ENCODE measurements at places on chromosomes 6 and 20. TPM values are rescaled to one million over a fixed set of nuclear protein-coding genes. Genes with fewer than 3 reads are reported as not detected.

DNA sequence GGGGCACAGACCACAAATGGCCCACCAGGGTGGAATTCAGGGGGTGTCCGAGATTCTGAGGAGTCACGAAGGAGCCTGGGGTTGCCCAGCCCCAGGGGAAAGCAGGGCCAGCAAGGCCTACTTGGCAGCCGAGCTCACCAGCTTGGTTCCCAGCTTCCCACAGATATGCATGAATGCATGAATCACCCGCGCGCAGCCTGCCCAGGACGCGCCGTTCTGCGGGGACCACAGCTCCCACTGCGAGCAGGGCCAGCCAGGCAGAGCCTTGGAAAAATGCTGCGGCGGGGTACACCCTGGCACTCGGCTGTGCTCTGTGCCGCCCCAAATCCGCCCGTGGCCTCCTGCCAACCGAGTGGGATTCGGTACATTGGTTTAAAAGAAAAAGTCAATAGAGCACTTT lies 211.0 kb downstream of the NFATC2 start:
- DNase-seq = no peak

- DNase-seq = no peak
These were observed 155.4 kb downstream of the DLL1 start for GRCh38 chr6:170135461-170135820.

- DNase-seq = peak; percentile 42
These were observed 802.9 kb downstream of the MAFB start for GRCh38 chr20:39885975-39886649.

GRCh38 chr6:105898286-105898685 lies 187.8 kb upstream of the PRDM1 start:
- DNase-seq = no peak

GRCh38 chr6:54516321-54516720 lies 208.1 kb downstream of the TINAG start:
- DNase-seq = no peak

- DNase-seq = no peak
These were observed 110.0 kb upstream of the SLC35B3 start for GRCh38 chr6:8545336-8545735.

GRCh38 chr20:49668181-49668877 lies 45.3 kb downstream of the B4GALT5 start:
- no peak for DNase-seq

DNA sequence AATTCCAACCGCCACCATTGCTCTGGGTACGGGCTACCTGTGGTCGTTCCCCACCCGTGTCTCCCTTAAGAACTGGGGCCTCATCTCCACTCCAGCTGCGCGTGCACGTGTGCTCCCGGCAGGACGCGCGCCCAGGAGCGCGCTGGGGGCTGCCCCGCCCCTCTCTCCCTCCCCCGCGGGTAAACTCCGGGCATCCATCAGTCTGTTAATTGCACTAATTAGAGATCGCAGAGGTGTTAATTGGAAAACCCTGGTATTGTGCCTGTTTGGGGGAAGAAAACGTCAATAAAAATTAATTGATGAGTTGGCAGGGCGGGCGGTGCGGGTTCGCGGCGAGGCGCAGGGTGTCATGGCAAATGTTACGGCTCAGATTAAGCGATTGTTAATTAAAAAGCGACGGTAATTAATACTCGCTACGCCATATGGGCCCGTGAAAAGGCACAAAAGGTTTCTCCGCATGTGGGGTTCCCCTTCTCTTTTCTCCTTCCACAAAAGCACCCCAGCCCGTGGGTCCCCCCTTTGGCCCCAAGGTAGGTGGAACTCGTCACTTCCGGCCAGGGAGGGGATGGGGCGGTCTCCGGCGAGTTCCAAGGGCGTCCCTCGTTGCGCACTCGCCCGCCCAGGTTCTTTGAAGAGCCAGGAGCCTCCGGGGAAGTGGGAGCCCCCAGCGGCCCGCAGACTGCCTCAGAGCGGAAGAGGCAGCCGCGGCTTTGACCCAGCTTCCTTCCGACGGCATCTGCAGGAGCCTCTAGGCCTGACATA lies 14.4 kb downstream of the FOXP4 start:
- no peak for DNase-seq

GRCh38 chr6:87718662-87719433 lies 16.8 kb upstream of the AKIRIN2 start:
- no peak for DNase-seq

The LAMA5 gene
- total RNA-seq = 272 TPM

The R3HDML gene
- 0.91 TPM for total RNA-seq

The ZSCAN9 gene
- total RNA-seq = 16.7 TPM

The PCED1A gene
- total RNA-seq = 58.1 TPM

The NFATC2 gene
- total RNA-seq = 8.4 TPM
